Stimulated activated CD4-positive, alpha-beta T cell treated with anti-CD3 and anti-CD28 coated beads, Interleukin-4, amount 100 ng/mL, for 4 hours (primary cell): ENCODE measurements at places on chromosomes 3 and 15.

- DNase-seq: no peak
These were observed 26.1 kb upstream of the MFSD1 start for GRCh38 chr3:158775426-158776410.

DNA sequence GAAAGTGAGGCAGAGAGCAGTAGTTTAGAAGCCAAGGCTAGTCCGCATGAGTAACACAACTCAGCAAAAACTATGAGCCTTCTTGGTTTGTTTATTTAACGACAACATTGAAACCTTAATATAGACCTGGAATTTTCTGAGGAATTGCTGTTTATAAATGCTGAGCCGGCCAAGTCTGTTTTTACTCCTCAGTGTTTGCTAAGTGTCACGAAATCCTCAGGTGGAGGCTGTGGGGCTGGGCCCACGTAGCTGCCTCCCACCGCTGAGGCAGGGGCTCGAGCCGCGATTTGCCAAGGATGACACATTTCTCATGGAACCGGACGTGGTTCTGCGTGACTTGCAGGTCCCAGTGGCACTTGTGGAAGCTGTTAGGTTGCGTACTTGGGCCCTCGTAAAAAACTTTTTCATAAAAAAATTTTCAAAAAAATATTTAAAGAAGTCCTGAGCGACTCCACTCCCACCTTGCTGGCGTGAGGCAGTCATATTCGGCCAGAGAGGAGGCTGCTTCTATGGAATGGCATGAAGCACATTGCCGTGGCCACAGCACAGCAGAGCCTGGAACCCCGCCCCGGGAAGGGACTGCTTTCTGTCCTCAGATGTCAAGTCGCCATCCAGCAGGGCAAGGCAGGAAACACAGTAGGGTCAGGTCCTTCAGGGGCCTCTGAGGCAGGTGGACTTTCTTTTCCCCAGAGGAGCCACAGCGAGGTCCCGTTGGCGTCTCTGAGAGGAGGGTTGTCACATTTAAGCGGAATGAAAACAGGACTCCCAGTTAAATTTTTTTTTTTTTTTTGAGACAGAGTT, 64.8 kb upstream of the PCSK6 start:
- no peak for DNase-seq

- DNase-seq: no peak
These were observed 173.0 kb upstream of the AZI2 start for GRCh38 chr3:28521663-28522062.

GRCh38 chr3:66039590-66039887, 821 bp upstream of the MAGI1 start:
- DNase-seq: no peak

DNA sequence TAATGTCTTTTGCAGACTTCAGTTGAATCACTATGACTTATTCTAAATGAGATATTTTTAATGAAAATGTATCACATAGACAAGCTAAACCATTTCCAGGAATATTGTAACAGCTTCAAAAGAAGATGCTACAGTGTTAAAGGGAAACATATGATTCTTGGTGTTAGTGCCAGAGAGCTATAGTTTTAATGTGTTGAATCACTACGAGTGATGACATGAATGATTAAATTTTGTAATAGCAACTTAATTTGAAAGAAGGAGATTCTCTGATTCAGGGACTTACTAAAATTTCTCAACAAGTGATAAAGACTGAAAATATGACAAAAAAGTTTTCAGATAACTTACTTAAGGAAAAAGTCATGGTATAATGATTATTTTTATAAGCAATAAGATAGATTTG, 267.3 kb upstream of the SLITRK3 start:
- DNase-seq: no peak

DNA sequence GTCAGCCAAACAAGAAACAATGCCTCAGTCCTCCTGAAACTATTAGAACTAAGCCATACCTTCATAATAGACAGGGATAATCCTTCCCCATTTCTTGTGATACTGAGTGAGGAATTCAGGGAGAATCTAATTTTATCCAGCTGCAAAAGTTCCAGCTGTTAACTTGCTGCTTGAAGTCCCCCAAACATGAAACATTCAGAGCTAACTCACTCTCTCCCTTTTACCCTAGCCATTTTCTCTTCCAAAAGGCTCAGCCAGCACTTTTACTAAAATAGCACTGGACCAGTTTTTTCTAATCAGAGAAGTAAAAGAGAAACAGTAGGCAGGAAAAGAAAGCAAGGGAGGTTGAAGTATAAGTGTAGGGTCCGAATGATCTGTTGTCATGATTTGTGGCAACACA, 268.1 kb downstream of the TAFA4 start:
- DNase-seq: no peak

- DNase-seq: no peak
These were observed 90.6 kb upstream of the TLE3 start for GRCh38 chr15:70188286-70188685.

- DNase-seq: no peak
These were observed 1209.4 kb downstream of the ROBO2 start for GRCh38 chr3:78249294-78249693.

DNA sequence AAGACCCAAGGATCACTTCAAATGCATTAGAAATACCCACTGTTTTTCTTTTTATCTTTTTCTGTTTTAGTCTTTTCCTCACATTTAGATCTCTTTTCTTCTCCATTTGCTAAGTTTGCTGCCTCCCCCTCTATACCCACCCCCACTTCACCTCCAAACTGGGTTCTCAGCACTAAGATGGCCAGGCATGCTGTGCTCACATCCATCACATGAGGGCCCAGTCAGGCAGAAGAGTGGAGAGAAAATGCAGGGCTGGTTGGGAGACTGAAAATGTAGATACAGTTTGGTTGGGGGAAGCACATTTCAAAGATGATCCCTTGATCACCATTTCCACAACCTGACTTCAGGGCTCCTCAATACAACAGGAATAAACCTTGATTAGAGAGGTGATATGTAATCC, 8.7 kb downstream of the GAP43 start:
- no peak for DNase-seq

DNA sequence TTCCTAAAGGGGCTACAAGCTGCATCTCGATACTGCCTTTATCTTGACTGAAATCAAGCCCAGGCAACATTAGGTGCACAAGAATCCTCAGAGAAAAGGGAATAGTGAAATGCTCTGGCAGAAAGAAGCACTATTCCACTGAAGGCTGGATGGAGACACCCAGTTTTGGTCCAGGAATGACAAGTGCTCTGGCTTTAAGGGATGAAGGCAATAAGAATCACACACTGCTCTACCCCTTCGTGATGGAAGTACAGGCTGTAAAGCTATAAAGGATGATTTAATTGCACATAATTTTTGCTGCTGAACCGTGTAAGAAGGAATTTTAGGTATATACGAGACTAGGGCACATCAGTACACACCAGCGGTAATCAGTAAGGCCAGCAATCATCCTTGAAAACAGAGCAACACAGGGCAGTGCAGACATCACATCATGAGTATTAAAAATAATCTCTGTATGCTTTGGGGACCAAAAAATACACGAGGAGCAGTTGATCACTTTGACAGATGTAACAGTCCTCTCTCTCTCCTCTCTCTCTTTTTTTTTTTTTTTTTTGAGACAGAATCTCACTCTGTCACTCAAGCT, 414.6 kb upstream of the TBL1XR1 start:
- DNase-seq: no peak

- DNase-seq: no peak
These were observed 56.4 kb downstream of the UMPS start for GRCh38 chr3:124786511-124787241.

GRCh38 chr3:22671848-22672247, 531.3 kb upstream of the UBE2E2 start:
- no peak for DNase-seq

- DNase-seq: no peak
These were observed 18.3 kb upstream of the IL16 start for GRCh38 chr15:81178365-81178764.

DNA sequence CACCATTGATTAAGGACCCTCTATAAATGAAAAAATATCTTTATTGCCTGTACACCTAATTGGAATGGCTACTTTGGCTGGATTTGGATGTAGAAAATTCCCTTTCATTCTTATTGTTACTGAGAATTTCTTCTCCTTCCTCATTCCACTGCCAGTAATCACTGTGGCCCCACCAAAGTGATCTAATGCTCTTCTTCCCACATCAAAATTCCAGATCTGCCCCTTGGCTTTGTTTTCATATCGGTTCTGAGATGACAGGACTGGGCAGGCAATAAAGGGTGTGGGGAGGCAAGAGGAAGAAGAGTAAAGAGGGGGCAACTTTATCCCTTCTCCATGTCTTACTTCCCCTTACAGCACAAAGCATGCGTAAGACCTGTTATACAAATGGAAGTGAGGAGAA, 2.1 kb downstream of the ANKUB1 start:
- no peak for DNase-seq

- DNase-seq: no peak
These were observed 114.7 kb upstream of the SLC24A5 start for GRCh38 chr15:48006031-48006511.

DNA sequence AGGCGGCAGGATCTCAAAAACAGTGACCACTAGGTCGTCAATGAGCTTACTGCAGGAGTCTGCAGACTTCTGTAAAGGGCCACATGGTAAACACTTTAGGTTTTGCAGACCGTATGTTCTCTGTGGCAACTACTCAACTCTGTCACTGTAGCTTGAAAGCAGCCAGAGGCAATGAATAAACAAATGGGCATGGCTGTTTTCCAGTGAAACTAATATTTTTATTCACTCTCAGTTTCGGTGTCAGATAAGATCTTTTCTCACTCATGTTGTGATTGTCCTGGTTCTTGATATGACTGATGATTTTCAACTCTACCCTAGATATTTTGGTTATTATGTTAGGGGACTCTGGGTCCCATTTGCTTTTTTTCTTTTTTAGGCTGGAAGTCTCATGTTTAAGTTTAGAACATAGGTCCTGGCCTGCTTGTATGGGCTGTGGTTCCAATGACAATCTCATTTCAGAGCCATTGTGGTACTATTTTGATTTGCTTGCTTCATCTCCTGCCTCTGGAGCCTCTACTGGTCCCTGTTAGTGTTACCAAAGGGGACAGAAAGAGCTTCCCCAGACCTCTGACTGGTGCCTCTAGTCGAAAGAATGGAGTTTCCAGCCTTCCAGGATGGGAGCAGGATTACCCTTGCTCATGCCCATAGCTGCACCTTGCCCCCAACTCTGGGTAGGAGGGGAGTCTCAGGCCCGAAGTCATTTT, 222.0 kb downstream of the STT3B start:
- no peak for DNase-seq

DNA sequence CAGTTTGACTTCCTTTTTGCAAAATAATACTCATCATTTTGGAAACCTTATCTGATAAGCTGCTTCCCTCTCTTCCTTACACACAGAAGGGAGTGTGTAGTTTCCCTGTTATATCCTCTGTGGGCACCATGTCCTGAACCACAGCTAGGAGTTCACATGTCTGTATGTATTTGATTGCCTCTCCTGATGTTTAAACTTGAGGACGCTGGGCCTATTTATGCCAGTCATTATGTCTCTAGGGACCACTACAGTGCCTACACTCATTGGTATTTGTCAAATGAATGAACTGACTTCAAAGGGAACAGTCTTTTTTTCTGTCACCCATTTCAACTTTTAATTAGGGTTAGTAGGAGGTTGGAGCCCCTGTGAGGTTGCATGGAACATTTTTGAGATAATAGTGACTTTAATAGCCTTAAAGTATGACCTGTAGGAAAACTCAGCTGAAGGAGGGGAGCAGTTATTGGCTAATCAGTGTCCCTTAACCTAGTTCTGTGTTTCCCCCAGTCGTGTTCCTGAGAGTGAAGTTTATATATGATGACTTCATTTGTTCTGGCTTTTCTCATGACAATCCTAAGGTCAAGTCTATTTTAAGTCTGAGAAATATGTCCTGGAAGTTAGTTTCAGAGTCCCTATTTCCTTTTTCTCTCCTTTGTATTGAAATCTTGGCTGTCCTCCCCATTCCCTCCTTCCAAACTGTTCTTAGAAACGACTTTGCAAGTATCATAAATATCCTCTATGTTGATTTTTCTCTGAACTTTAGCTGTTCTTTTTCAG, 28.9 kb downstream of the PDE8A start:
- DNase-seq: no peak

GRCh38 chr15:62624547-62625378, 417.8 kb upstream of the TPM1 start:
- DNase-seq: no peak

DNA sequence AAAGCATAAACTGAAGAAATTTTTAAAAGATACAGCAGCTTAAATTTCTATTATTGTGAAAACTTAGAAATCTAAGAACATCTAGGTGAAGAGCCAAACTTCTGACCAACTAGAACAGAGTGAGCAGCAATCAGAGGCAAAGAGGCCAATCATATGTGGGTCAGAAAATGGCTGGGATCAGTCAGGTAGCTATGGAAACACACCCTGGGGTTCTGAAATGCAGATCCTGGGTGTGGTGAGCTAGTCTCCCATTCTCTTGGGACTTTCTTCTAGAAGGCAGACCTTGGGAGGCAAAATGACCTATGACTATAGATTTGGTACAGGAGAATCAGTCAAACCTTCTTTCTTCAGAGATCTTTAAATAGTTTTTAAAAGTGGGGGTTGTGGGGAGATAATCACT, 385.8 kb downstream of the TBC1D5 start:
- no peak for DNase-seq

DNA sequence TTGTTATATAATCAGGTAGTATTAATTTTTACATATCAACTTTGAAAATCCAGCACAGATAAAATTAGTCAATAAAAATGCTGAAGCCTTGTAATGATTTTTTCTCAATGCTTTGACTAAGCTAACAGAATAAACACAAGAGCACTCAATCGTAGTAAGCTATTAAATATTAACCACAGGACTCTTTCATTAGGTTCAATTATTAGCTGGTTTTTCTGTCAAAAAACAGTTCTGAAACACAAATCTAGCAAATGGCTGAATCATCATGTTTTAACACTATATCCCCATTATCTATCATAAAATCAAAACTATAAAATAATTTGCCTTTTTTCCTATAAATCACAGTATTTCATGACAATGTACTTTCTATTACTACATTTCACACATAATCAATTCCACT, 69.6 kb downstream of the PLOD2 start:
- no peak for DNase-seq

- DNase-seq: no peak
These were observed 554 bp downstream of the CHST13 start for GRCh38 chr3:126524429-126524988.

DNA sequence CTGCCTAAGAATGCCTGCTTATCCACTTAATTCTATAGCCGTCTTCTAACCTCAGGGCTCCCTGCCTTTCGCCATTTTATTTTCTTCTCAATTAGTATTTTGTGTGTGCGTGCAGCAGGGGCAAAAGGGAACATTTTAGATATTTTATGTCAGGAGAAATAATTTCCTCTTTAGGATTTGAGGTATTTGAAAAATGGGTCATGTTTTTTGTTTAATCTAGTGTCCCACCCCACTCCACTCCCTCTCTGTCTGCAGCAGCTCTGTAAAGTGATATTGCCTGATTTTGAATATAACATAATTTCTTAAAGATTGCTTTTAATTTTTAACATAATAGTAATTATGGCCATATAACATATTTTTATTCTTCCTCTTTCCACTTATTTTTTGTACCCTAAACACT, 593.2 kb upstream of the DPPA4 start:
- no peak for DNase-seq

- DNase-seq: no peak
These were observed 58.1 kb downstream of the DNAH1 start for GRCh38 chr3:52374173-52374572.
